Activated naive CD4-positive, alpha-beta T cell (primary cell): ENCODE measurements at places on chromosomes 2 and 18.

DNA sequence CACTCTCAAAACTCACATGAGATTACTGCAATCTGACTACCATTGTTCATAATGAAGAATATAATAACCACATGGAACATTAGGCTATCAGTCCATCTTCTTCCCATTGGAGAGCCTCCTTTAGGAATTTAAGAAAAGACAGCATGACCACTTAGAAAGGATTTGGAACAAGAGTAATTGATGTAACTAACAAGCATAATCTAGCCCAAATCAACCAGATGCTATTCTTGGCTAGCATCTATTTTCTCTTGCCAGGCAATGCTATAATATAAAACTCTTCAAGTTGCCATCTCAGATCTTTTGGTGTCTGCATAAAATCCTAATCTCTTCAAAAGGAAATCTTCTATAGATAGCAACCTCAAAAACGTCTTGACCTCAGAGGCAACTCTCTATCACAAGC, 152.0 kb upstream of the REG3G start:
- DNase-seq, result no peak

GRCh38 chr2:20540587-20541293, 93.9 kb downstream of the RHOB start:
- no peak for DNase-seq

DNA sequence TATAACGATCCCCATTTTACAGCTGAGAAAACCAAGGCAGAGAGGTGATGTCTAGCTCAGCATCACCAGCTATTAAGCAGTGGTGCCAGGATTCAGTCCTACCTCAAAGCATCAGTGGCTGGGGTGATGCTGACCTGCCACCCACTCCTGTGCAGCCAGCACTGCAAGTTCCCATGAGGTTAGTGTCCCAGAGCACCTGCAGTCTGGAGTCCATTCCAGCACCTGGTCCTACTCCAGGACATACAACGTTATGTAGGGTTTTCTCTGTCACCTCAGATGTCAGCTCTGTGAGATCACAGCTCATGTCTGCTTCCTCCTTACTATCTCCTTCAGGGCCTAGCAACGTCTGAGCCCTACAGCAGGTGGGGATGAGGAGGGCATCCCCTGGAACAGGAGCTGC, 328.0 kb upstream of the HS6ST1 start:
- DNase-seq, result no peak

DNA sequence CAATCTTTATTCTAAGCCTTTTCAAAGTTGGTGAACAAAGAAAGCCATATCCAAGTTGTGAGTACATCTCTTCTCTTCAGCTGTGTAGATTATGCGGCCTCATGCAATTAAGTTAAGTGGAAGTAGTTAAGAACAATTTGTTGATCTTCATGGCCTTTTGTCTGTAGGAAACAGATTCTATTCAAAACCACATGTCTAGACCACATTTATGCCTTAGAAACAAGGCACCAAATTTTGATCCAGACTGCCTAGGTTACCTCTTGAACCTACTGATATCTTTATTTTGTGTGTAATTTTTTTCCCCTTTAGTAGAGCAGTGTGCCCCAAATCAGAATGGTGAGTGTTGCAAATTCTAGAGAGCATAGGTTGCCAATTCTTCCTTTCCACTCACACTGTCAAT, 101.6 kb upstream of the CERS6 start:
- DNase-seq, result no peak

- DNase-seq, result no peak
Measured at GRCh38 chr2:196247114-196247975, 76.0 kb upstream of the STK17B start.

GRCh38 chr2:70202236-70202806, 11.5 kb upstream of the C2orf42 start:
- DNase-seq, result no peak

GRCh38 chr2:189595417-189595816, 14.8 kb upstream of the SLC40A1 start:
- DNase-seq, result no peak

GRCh38 chr2:173058673-173059072, 17.0 kb upstream of the MAP3K20 start:
- no peak for DNase-seq

- no peak for DNase-seq
Measured at GRCh38 chr2:50491541-50492476, 540.1 kb downstream of the NRXN1 start.

- DNase-seq, result no peak
Measured at GRCh38 chr2:10159581-10160131, 37.1 kb downstream of the RRM2 start.

DNA sequence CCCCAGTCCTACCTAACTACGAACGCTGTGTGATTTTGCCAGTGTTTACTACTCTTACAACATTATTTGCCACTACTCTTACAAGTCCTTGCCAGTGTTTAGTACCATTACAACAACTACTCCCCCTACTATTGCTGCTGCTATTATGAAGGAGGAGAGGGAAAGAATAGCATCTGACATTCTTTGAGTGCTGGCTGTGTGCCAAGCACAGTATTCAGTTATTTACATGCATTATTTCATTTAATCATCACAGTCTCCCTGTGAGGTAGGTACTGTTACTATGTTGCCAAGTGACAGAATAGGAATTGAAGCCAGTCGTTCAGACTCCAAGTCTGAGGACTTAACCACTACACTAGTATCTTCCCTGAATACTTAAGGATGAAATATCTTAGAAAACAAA, 185.9 kb upstream of the FOSL2 start:
- no peak for DNase-seq

DNA sequence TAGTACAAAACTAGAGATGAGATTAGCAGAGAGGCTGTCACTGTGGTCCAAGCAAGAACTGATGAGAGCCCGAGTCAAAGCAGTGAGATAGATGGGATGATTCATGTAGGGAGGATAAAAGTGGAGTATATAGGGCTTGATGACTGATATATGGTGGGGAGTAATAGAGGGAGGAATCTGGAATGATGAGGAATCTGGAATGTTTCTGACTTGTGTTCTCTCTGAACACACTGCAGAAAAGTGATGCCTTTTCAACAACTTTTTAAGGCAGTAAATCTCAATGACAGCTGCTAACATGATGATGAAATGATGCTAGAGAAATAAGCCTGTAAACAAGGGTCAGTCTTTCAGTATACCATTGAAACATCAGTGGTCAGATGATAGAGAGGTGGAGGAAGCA, 143.5 kb upstream of the SP5 start:
- no peak for DNase-seq

DNA sequence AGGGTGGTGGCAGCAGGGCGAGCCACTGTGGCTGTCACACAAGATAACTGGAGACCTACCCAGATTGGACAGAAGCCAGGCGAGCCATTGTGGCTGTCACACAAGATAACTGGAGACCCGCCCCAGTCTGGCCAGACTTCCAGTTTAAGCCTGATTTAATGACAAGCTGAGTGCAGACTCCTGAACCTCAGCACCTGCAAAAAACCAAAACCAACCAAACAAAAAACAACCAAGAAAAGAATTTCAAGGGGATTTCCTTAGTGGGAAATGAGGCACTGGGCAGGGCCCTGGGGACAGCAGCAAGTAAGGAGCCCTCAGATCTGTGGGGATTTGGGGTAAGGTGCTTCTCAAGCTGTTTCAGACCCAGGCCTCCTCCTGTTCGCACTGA, 95.2 kb upstream of the BOD1L2 start:
- DNase-seq, result no peak

DNA sequence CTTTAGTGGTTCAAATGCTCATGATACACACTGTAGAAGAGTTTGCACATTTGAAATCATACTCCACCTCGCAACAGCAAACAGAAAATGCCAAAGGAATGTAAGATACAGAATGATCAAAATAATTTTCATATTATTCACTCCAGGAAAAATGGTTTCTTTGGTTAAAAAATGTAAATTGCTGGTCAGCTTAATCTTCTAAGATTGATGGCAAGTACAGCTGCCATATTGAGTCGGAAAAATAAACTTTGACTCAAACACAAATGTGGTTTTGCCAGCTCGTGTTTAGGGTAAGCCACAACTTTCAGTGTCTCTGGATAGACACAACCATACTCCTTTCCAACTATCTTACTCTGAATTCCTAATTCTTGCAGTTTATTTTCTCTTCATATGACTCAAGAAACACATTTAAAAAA, 154.9 kb upstream of the SMIM21 start:
- DNase-seq, result no peak

- DNase-seq, result no peak
Measured at GRCh38 chr2:195642027-195642678, 14.9 kb upstream of the SLC39A10 start.

GRCh38 chr18:54626779-54627178, 35.7 kb downstream of the DYNAP start:
- no peak for DNase-seq

DNA sequence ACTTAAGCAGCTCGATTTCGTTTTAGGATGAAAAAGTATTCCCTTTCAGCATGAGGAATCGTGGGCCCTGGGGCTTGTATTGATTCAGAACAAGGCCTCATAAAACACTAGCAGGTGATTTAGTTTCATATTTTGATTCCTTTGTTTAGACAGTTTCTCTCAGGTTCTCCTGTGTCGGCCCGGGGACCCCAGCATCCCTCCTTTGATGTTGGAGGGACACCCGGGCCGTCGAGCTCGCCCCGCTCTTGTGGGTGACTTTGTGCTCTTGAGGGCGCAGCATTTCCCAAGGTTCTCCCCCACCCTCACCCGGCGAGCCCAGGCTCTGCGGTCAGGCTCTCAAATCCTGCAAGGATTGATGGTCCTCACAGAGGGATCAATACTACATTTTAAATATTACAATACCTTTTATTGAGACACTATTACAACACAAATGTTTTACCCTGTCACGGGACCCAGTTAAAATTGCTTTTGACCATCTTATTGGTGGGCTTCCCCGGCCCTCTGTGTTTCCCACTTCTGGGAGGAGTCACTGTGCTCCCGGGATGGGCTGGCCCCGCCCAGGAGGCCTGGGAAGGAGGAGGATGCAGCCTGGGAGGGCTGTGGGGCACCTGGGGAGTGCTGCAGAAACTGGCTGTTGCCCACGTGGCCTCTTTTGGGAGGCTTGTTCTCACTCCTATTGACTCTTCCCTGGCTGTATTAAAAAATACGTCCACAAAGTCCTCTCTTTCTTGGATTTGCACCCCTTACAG, 222.6 kb downstream of the INSIG2 start:
- DNase-seq, result no peak
